IgD-negative memory B cell (primary cell): ENCODE measurements at places on chromosomes 16 and 17. TPM values are rescaled to one million over a fixed set of nuclear protein-coding genes. Genes with fewer than 3 reads are reported as not detected.

Gene CA4
- polyA plus RNA-seq: not detected

Gene TSPOAP1
- polyA plus RNA-seq: 1.3 TPM

Gene ZNF205
- not detected for polyA plus RNA-seq

Gene ENPP7
- polyA plus RNA-seq: 0.89 TPM

Gene CD300E
- 0.11 TPM for polyA plus RNA-seq

Gene GRIN2C
- polyA plus RNA-seq: not detected

Gene KRTAP4-3
- polyA plus RNA-seq: not detected

Gene C1QBP
- 281 TPM for polyA plus RNA-seq

Gene PPL
- 0.55 TPM for polyA plus RNA-seq

Gene SLC4A1
- polyA plus RNA-seq: not detected

Gene FLYWCH2
- 20.8 TPM for polyA plus RNA-seq

Gene PLEKHG4
- 0.65 TPM for polyA plus RNA-seq

Gene RNF135
- 34.7 TPM for polyA plus RNA-seq

Gene FAAP100
- 25.6 TPM for polyA plus RNA-seq

Gene NGFR
- polyA plus RNA-seq: not detected

Gene CALB2
- polyA plus RNA-seq: not detected

Gene ARL6IP1
- polyA plus RNA-seq: 142 TPM

Gene IGF2BP1
- not detected for polyA plus RNA-seq

Gene RNU2-1
- not detected for polyA plus RNA-seq

Gene TTLL6
- not detected for polyA plus RNA-seq

Gene CIITA
- polyA plus RNA-seq: 173 TPM

Gene ARMC7
- 4.5 TPM for polyA plus RNA-seq

Gene CDT1
- polyA plus RNA-seq: 0.20 TPM

Gene DNAAF1
- polyA plus RNA-seq: not detected

Gene PABPN1L
- not detected for polyA plus RNA-seq

Gene DLX4
- polyA plus RNA-seq: not detected

Gene UBE2G1
- polyA plus RNA-seq: 97.5 TPM

Gene SLFN11
- 11.2 TPM for polyA plus RNA-seq

Gene MT3
- not detected for polyA plus RNA-seq

Gene KDM6B
- polyA plus RNA-seq: 1.9 TPM

Gene SPNS3
- 0.94 TPM for polyA plus RNA-seq

Gene KRT20
- not detected for polyA plus RNA-seq

Gene OTOP2
- polyA plus RNA-seq: not detected

Gene KRTAP2-3
- not detected for polyA plus RNA-seq

Gene TMEM220
- polyA plus RNA-seq: 3.6 TPM

Gene KRTAP9-8
- not detected for polyA plus RNA-seq

Gene TEX19
- polyA plus RNA-seq: 0.36 TPM

Gene PRR29
- polyA plus RNA-seq: 3.2 TPM

Gene NPIPA5
- polyA plus RNA-seq: 1.4 TPM

Gene SLC9A5
- polyA plus RNA-seq: 0.75 TPM

Gene KRT222
- not detected for polyA plus RNA-seq

Gene MARCHF10
- 0.20 TPM for polyA plus RNA-seq

Gene PIGS
- polyA plus RNA-seq: 48.4 TPM

Gene GP2
- not detected for polyA plus RNA-seq

Gene COG1
- polyA plus RNA-seq: 24.3 TPM

Gene NAGS
- polyA plus RNA-seq: 0.64 TPM

Gene KRTAP4-4
- polyA plus RNA-seq: not detected

Gene CES3
- polyA plus RNA-seq: 0.35 TPM

Gene KRTAP3-2
- polyA plus RNA-seq: not detected

Gene SLC35B1
- polyA plus RNA-seq: 27.7 TPM

Gene NACA2
- polyA plus RNA-seq: not detected

Gene MYH13
- not detected for polyA plus RNA-seq

Gene KRT12
- not detected for polyA plus RNA-seq
